ENCODE measurements at places on chromosomes 13 and 19. TPM values are rescaled to one million over a fixed set of nuclear protein-coding genes. Genes with fewer than 3 reads are reported as not detected.

DNA sequence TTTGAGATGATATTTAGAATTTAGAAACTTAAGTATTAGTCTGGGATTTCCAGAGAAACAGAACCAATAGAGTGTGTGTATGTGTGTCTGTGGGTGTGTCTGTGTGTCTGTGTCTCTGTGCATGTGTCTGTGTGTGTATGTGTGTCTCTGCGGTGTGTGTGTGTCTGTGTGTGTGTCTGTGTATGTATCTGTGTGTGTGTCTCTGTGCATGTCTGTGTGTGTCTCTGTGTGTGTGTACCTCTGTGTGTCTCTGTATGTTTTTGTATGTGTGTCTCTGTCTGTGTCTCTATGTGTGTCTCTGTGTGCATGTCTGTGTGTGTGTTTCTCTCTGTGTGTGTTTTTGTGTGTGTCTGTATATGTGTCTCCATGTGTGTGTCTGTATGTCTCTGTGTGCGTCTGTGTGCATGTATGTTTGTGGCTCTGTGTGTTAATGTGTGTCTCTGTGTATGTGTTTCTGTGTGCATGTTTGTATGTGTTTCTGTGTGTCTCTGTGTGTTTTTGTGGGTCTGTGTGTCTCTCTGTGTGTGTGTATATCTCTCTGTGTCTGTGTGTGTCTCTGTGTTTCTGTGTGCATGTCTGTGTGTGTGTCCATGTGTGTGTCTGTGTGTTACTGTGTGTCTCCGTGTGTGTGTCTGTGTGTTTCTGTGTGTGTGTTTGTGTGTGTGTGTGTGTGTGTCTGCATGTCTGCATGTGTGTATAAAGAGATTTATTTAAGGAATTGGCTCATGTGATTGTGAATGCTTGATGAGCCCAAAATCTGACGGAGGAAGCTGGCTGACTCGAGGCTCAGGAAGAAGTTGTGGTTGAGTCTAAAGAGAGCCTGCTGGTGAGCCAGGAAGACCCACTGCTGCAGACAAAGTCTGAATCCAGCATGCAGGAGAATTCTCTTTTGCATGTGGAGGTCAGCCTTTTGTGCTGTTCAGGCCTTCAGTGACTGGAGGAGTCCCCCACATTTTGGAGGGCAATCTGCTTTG, 22.2 kb downstream of the GPR42 start:
- no peak for DNase-seq

- DNase-seq = no peak
These were observed 19.6 kb upstream of the CCNA1 start for GRCh38 chr13:36412736-36413135.

DNA sequence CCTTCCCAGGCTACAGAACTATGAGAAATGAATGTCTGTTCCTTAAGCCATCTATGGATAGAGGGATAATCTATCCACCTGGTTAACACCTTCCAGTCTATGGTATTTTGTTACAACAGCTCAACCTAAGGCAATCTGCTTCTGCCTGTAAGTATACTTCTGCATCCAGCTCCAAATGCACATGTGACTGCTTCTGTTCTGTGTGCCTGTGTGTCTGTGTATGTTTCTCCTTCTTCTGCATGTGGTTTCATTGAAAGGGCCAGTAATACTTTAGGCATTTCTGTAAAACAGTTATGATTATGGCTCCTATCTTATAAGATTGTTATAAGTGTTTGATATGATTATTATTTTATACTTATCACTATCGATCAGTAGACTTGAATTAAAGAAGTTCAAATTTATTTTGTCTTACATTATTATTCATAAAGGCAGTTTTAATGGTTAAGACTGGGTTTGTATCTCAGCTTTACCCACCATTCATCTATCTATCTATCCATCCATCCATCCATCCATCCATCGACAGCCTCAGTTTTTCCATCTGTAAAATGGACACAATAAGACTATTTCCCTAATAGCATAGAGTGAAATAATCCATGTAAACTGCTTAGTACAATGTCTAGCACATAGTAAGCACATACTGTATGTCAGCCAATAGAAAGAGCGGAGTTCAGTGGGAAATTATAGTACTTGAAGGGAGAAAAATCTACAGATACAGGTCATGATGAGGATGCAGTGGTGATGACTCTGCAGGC, 37.5 kb upstream of the TM9SF2 start:
- no peak for DNase-seq

DNA sequence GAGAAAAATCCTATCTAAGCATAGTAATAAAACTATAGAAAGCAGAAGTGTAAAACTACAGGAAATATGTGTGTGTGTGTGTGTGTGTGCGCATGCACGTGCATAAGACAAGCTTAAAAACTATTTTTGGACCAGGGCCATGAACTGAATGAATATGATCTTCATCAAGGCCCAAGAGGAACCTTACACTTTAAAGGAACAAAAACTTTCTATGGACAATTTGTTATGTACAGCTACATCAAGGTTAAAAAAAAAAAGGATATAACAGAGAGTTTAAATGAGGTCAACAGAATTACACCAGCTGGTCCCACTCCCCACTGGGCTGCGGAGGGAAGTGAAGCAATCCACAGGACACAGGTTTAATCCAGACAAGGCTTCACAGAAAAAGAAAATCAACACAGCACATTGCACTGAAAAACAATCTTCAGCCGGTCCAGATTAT, 151.1 kb downstream of the LHFPL6 start:
- peak; percentile 78 for DNase-seq

- no peak for DNase-seq
These were observed 4.7 kb upstream of the IRS2 start for GRCh38 chr13:109790942-109791605.

GRCh38 chr19:23916991-23917390, 2.3 kb downstream of the ZNF726 start:
- DNase-seq = no peak

DNA sequence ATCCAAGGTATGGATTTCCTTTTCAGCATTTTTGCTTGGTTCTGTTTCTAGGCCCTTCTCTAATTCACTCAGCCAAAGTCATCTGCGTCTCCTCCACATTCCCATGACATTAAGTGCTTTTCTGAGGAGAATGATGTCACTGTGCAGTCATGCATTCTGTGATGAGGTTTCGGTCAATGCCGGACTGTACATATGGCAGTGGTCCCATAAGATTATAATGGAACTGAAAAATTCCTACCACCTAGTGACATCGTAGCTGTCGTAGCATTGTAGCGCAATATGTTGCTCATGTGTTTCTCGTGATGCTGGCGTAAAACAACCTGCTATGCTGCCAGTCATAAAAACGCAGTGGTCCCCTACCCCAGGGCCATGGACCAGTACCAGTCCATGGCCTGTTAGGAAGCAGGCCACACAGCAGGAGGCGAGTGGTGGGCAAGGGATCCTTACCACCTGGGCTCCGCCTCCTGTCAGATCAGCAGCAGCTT, 63.4 kb upstream of the TNFRSF19 start:
- DNase-seq = peak; percentile 39

GRCh38 chr13:20426766-20427448, 98.8 kb downstream of the CRYL1 start:
- DNase-seq = no peak

DNA sequence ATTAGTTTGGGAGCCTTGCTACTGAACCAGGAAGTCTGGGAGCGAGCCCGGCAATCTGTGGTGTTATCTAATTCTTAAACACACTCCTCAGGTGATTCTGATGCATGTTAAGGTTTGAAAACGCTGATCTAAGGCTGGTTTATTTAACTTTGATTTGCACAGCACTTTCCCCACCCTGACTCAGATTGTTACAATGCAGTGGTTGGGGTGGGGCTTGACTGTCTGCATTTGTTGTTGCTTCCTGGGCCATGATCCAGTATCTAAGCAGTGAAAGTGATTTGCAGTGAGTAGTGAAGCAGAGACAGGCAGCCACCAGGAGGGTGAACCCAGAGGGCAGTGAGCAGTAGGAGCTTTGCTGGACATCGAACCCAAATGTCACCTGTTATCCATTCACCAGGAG, 81.6 kb upstream of the ARGLU1 start:
- DNase-seq = no peak

DNA sequence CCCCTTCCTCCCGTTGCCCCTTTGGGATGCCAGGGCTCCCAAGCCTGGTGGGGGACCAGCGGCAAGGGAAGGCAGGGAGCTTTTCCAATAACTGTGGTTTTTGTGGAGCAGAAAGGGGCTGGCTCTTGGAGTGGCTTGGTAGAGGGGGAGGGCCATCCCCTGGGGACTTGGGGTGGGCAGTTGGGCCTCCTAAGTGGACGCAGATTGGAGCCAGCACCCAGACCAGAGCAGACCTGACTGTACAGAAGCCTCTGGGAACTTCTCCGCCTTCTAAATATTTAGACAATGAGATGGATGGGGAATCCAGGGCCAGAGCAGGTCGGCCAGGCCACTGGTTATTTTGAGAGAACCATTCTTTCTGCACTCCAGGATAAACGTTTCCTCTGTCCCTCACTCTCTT, 4.2 kb downstream of the PTGIR start:
- DNase-seq = no peak

DNA sequence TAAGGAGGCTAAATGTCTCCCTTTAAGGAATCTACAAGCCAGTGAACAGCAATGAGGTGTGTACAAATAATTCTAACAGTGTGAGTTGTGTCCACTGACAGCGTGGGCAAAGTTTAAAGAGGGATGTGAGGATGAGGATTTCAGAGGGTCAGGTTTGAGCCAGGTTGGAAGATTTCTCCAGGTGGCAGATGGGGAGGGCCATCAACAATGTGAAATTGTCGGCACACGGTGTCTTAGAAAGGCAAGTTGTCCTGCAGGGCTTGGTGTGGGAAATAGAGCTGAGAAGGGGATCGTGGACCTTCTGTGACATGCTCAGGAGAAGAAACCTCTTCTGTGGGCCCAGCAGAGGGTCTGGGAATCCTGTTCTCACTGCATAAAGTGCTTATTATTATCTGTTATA, 52.1 kb downstream of the ATP8A2 start:
- DNase-seq = no peak

- DNase-seq = no peak
These were observed 1074.9 kb downstream of the PCDH17 start for GRCh38 chr13:58706421-58706820.

- DNase-seq = no peak
These were observed 1367.5 kb upstream of the PCDH9 start for GRCh38 chr13:68597641-68598040.

DNA sequence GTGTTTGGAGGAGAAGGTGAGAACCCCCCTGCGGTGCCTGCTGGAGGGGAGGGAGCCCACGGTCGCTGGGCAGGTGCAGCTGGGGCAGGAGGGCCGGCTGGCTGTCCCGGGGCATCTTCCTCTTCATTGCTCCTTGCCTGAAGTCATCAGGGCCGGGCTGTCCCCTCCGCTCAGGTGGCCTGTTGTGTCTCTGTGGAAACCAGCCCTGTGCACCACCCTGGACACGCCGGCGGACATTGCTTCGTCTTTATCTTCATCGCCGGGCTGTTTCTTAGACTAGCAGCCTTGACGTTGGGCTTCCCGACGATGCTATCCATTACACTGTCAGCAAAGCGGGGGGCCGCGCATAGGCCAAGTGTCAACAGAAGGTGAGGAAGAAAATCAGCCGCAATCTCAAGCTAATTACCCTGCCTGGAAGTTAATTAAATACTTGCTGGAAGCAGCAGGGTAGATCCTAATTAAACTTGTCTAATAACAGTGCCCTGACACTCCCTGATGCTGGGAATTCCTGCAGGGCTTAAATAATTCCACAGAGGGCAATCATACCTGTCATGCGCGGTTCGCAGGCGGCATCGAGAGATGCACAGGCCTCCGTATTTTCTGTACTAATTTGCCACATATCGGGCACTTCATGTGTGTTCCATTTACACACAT, 111.4 kb upstream of the SOX1 start:
- DNase-seq = no peak

- no peak for DNase-seq
These were observed 635.7 kb downstream of the UQCRFS1 start for GRCh38 chr19:28577233-28577632.

DNA sequence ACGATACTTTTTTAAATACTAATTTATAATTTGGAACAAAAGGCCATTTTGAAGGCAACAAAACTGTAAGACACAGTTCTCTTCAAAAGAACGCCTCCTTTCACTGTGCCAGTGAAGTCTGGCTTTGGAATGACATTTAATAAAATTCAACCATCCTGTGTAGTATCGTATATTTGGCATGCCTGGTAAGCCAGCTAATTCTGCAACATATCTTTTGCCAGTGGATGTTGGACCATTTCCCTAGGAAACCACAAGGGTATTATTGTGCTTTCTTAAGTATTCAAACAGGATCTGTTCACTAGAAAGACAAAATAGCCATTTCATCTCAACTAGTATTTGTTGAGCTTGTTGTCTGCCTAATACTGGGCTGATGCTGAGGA, 111.6 kb downstream of the RGCC start:
- no peak for DNase-seq

DNA sequence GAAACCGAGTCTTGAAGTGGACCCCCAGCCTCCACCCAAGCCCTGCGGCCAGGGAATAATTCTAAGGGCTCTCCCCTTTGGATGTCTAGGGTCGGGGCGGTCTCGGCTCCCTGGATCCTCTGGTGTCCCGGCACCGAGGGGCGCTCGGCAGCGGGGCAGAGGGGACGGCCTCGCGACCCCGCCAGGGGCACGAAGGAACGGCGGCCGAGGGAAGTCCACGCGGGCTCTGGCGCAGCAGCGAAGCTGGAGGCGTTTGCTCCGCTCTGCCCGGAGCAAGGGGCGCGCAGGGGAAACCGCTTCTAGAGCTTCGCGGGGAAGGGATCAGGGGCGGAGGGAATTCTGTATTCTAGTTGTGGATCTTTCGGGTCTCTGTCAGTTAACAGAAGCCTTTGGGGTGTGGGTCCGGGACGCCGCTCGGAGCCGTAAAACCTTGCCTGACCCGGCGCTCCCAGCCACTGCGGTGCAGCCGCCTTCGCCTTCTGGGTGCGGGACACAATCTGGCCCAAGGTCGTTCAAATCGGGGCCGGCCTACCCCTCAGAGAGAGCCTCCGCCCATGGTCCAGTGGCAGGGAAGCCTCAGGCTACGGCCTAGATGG, 118.2 kb downstream of the KCNRG start:
- DNase-seq = no peak

- no peak for DNase-seq
These were observed 26.7 kb downstream of the FLT1 start for GRCh38 chr13:28468023-28468915.

DNA sequence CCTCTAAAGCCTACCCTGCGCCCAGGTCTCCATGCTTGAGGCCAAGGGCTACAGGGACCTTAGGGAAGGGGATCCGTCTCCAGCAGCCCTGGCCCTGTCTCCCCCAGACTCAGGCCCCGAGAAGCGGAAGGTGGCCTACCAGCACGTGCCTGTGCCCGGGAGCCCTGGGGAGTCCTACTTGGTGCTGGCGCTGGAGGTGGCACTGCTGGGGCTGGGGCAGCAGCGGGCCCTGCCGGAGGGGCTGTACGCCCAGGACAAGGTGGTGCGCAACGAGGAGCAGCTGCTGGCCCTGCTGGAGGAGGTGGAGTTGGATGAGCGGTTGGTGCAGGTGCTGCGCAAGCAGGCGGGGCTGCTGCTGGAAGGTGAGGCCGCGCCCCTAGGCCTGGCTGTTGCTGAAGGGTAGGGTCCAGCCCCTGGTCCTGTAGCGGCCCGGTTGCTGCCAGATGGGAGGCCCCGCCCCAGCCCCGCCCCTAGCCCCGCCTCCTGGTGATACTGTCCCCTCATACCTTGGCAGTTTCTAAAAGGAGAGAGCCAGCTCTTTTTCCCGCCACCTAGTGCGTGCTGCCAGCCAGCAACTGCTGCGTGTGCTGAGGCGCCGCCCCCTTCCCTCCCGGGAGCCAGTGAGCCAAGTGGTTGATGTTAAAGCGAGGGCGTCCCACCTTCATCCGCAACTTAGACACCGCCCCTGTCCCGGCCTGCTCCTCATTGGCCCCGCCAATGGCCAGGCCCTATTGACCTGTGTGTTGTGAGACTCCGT, 22.6 kb downstream of the ZSWIM4 start:
- DNase-seq = no peak

ZNF865 gene
- 8.5 TPM for polyA plus RNA-seq

PRR19 gene
- polyA plus RNA-seq = not detected

NKPD1 gene
- 0.07 TPM for polyA plus RNA-seq

RGL3 gene
- polyA plus RNA-seq = 1.4 TPM

ERICH6B gene
- not detected for polyA plus RNA-seq

All from muscle of arm (tissue), 14 donors.